ENCODE measurements at places on chromosomes 4 and X.
A peak's percentile ranks its signal among the peaks of the same experiment; 100 is the strongest.

DNA sequence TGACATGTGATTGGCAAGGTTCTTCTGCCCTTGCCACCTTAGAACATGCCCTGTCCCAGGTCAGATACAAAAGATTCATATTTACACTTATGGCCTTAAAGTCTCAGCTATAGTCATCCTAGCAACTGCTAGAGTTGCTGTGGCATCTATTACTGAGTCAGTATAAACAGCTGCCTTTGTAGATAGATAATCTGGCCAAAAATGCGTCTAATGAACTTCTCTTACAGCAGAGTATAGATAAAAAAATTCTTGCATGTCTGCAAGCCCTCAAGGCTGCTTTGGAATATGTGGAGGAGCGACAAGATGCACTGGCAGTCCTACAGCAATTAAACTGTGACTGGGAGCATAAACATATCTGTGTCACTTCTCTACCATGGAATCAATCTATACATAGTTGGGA lies 1209.7 kb upstream of the PABPC4L start:
- DNase-seq: no peak

DNA sequence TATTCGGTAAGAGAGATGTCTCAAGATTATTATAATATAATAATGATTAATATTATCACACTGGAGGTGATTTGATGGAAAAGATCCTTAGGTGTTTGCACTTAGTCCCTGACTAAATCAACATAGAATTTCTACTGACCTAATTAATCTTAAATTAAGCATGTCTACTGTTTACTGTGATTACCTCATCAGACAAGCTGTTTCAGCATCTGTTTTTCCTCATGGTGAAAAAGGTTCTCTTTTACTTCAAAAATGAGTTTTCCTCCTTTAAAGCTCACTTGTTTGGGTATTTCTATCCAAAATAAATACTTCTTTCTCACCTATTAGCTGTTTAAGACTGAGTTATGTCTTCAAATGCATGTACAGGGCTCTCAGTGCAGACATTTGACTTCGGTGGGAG lies 407.8 kb downstream of the NKX6-1 start:
- DNase-seq: no peak

- DNase-seq: no peak
These were observed 466.1 kb downstream of the IQCM start for GRCh38 chr4:149349541-149349940.

- DNase-seq: no peak
These were observed 94.1 kb upstream of the HPRT1 start for GRCh38 chrX:134365904-134366303.

DNA sequence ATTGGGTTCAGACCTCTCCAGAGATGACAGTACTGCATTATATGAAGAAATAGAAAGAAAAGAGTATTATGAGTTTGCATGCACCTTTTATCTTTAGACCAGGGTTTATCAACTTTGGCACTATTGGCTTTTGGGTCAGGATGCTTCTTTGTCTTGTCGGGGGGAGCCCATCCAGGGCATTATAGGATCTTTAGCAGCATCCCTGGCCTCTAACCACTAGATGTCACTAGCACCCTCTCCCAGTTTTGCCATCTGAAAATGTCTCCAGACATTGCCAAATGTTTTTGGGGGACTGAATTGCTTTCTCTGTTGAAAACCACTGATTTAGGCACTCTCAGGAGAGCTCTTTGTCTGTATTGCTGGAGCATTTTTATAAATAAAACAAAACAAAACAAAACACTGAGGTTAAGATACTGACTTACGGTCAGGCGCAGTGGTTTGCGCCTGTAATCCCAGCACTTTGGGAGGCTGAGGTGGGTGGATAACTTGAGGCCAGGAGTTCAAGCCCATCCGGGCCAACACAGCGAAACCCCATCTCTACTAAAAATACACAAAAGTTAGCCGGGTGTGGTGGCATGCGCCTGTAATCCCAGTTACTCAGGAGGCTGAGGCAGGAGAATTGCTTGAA lies 23.6 kb downstream of the CA5B start:
- no peak for DNase-seq

DNA sequence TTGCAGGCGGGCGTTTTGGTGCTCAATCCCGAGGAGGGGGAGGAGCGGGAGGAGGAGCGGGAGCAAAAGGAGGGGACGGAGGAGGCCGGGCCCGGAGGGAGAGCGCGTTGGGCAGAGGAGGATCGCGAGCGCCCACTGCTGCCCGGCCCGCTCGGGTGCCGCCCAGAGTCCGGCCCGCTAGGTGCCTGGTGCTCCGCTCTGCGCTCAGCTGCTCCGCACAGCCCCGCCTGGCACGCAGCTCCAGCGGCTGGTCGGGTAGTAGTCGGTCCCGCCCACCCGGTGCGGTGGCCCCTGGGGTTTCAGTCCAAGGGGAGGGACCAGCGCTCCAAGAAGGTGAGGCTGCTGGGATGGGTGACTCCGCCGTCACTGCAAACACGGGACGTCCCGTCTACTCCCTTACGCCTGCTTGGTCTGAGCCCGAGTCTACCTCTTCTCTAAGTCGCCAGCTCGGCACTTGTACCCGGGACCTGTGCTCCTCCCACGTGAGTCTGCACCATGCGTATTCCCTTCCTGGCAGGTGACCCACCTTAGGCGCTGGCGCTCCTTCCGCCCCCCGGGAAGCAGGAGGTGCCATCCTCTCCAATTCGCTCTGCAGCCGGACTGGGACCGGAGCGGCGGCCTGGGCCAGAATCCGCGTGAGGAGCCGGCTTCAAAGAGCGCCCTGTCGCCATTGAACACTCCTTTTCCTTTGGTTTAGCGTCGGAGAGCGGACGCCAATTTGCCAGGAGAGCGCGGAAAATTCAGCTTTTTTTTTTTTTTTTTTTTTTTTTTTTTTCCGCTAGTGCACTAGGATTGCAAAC lies 405 bp upstream of the HS3ST1 start:
- DNase-seq: peak; percentile 84

DNA sequence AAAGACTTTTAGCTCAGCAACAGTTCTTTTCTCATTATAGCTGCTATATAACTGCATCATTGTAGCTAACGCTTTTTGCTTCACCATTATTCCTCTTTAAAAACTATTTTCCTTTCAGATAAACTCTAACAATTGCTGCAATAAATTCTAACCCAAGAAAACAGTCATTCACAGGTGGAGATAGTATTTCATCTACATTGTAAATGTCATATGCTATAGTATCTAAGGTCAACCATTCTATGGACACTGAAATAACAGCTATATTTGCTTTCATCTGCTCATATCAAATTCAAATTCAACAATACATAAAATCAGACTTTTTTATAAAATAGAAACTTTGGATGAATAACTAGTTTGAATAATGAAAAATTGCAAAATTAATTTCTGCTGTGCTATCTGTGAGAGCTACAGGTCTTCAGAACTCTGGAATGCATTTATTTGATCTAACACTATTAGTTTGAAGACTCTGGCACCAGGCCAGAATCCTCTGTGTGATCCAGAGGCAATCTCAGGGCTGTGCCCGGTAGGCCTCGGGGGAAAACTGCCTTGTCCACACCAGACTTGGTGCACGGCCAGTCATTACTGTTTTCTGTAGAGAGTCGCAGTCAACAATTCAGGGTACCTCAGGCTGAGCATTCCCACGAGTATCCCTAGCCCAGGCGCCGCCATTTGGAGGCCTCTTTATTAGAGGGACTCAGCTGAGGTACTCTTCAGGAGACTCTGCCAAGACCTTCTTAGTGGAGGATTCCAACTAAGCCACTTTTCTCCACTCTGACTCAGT lies 332.4 kb downstream of the SLC7A11 start:
- no peak for DNase-seq

- DNase-seq: no peak
These were observed 10.0 kb downstream of the ADAM29 start for GRCh38 chr4:174928174-174928573.

- DNase-seq: no peak
These were observed 9.0 kb upstream of the CHIC2 start for GRCh38 chr4:54073271-54073880.

- peak; percentile 51 for DNase-seq
These were observed 36.5 kb downstream of the SUPT20HL1 start for GRCh38 chrX:24396931-24397279.

GRCh38 chr4:37385424-37385823 lies 140.9 kb downstream of the NWD2 start:
- no peak for DNase-seq

GRCh38 chr4:56870946-56871345 lies 36.8 kb upstream of the REST start:
- DNase-seq: peak; percentile 42

Data from left hindlimb (tissue), 1 donor.